Activated CD8-positive, alpha-beta memory T cell treated with anti-CD3 and anti-CD28 coated beads, Interleukin-2, amount 50 U/mL, for 48 hours (primary cell): ENCODE measurements at places on chromosomes 1 and 21.
A peak's percentile ranks its signal among the peaks of the same experiment; 100 is the strongest.

- no peak for DNase-seq
These were observed 436.6 kb upstream of the ADGRL2 start for GRCh38 chr1:81364088-81364487.

GRCh38 chr1:73500154-73500553 is 697.8 kb downstream of the LRRIQ3 start:
- DNase-seq = no peak

- no peak for DNase-seq
These were observed 6.4 kb downstream of the PTGFR start for GRCh38 chr1:78497201-78497600.

DNA sequence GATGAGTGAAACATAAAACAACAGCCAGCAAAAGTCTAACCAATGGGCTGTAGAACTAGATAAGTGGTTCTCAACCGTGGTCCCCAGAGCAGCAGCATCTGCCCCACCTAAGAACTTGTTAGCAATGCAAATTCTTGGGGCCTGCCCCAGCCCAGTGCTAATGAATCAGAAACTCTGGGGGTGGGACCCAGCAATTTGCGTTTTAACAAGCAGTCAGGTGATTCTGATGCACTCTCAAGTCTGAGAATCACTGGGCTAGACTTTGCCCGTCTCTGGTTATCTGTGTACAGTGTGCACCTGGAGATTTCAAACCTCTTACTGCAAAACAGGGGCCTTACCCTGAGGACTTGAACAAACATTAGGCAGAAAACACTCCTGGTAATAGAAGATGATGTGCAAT is 66.5 kb downstream of the PLXNA2 start:
- no peak for DNase-seq

DNA sequence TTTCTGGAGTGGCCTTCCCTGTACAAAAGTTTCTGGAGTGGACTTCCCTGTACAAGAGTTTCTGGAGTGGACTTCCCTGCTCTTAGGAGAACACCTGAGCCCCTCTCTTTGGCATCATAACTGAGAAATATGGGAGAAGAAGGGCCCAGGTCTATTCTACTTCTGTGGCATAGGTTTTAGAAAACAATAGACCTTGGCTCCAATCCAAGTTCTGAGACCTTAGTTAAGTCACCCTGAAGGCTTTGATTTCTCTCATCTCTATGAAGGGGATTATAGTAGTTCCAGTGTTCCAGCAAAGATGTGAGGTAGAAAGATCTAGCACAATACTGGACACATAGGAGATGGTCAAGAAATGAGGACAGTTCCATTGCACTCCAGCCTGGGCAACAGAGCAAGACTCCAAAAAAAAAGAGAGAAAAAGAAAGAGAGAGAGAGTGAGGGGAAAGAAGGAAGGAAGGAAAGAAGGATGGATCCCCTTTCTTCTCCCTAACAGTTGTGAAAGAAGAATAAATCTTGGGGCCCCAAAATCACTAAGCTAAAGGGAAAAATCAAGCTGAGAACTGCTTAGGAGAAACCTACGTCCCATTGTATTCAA is 13.3 kb upstream of the EIF4G3 start:
- DNase-seq = no peak

GRCh38 chr21:25898671-25899070 is 163.9 kb downstream of the GABPA start:
- DNase-seq = no peak

DNA sequence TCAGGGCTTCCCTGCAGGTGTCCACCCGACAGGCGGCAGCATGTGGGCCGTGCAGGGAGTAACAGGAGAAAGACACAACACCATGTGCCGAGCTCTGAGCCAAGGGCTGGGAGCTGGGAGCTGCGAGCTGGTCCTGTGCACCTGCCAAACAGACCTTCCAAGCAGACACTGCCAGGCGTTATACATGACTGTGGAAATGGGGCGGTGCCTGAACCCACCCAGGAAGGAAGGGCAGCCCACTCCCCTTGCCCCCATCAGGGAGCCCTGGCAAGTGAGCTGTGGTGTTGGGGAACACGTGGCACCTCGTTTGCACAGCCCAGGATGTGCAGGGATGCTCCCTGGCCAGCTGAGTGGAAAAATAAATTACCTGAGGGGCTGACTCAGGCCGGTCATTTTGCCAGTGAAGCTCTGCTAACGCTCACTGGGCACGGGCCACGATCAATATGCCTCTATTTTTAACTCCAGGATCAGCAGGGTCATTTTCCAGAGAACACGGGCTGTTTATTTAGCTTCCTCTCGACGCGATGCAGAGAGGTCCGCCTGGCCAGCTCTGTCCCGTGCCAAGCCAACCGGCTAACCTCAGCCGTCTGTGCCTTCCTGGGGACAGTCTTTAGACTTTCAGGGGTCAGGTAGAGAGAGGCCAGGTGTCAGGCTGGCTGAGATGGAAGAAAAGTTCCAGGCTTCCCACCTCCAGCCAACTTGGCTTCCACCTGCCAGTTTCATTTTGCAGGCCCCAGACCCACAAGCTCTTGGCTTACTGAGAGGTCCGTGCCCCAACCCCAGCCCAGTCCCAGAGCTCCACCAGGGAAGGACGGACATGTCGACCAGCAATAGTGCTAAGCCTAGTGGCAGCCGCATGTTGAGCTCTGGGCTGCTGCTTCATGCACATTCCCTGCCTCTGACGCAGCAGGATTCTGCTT is 196.7 kb upstream of the VAMP3 start:
- no peak for DNase-seq

- DNase-seq = no peak
These were observed 10.6 kb upstream of the TRIM33 start for GRCh38 chr1:114521396-114522263.

GRCh38 chr1:41665962-41666917 is 181.8 kb upstream of the EDN2 start:
- DNase-seq = no peak

DNA sequence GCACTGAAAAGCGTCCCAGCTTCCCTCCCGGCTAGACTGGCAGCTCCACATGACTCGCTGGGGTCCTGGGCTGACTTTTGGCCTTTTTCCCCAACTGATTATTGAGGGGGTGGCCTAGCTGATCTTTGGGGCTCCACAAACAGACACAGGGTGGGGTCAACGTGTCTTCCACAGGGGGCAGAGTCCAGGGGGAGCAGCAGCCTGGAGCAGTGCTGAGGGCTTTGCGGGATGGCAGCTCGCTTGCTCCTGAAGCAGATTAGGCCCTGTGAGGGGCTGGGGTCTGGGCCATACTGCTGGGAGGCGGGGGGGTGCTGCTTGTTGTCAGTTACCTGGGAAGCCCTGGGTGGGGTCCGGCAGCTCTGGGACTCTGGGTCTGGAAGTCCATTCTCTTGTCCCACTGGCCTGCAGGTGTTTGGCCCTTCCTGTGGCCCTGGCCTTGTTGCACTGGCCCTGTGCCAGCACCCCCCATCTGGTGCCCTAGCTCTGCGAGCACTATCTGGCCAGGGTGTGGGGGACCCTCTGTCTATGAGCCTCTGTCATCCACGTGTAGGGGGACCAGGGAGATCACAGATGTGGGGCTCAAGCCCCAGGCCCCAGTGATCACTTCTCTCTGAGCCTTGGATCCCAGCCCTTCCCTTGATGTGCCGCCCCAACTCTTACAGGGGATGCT is 12.3 kb upstream of the HES5 start:
- no peak for DNase-seq

DNA sequence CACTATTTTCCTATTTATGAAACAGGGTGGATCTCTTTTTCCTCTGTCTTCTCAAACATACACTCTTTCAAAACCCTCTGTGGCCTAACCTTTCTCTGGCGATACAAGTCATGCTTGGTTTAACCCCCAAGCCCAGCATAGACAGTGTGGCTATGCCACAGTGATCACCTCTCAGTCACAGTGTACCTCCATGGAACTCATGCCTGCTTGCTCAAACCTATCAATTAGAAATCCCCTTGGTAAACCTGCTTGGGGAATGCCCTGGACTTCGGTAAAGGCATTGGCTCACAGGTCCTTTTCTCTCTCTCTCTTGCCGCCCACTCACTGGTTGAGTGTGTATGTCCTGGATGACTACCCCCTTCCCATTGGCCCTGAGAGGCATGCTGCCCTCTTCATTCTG is 147.5 kb downstream of the CYYR1 start:
- DNase-seq = no peak

DNA sequence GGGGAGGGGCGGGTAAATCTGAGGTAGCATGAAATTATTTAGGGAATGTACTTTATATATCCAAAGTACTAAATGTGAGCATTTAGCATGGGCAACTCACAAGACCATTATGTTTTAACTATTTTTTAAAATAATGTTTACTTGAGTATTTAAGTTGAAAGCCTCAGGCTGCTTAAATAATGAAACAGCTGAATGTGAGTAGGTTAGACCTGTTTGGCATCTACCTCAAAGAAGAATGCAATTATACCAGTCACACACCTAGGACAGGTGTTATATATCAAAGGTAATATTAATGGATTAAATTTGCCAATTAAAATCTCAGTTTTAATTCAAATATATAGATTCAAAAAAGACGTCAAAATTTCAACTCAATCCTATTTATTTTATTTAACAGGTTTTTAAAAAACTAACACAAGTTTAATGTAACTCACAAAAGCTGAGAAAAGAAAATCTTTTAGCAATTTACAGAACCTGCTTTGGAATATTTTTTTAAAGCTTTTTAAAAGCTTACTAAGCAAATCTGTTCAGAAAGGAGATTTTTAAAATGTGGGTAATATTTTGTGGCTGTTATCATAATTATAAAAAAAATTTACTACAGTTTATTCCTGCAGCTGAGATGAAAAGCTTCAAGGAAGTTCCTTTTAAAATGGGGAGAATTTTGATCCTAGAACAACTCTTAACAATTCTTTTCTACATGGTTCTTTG is 104.6 kb upstream of the LBR start:
- DNase-seq = no peak

GRCh38 chr1:175433532-175434282 is 241.1 kb upstream of the KIAA0040 start:
- DNase-seq = no peak

GRCh38 chr1:182206626-182207239 is 145.2 kb upstream of the ZNF648 start:
- no peak for DNase-seq

- DNase-seq = no peak
These were observed 4.3 kb downstream of the LCK start for GRCh38 chr1:32255072-32256071.

GRCh38 chr1:154416471-154417337 is 11.6 kb downstream of the IL6R start:
- DNase-seq = no peak

- DNase-seq = no peak
These were observed 7.6 kb upstream of the HJV start for GRCh38 chr1:146029117-146029516.

- peak; percentile 53 for DNase-seq
These were observed 55.3 kb downstream of the NME7 start for GRCh38 chr1:169312084-169312954.

- no peak for DNase-seq
These were observed 72.3 kb upstream of the CSF3R start for GRCh38 chr1:36555041-36555440.

DNA sequence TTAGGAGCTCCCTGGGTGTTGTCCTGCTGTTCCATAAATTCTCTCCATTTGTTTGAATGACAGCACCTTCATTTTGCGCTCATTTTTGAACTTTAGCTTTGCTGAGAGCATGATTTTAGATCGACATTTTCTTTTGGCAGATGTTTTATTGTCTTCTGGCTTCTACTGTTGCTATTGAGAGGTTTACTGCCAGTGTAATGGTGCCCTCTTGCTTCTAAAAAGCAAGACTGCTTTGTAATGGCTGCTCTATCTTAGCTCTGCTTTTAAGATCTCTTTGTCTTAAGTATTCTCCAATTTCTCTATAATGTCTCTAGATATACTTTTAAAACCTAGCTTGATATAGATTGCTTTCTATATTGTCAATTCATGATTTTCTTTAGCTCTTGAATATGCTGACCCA is 27.8 kb downstream of the THEM4 start:
- DNase-seq = no peak

GRCh38 chr1:39943471-39944290 is 11.3 kb upstream of the MFSD2A start:
- DNase-seq = no peak

GRCh38 chr1:150615346-150616201 is 13.8 kb downstream of the ENSA start:
- no peak for DNase-seq

DNA sequence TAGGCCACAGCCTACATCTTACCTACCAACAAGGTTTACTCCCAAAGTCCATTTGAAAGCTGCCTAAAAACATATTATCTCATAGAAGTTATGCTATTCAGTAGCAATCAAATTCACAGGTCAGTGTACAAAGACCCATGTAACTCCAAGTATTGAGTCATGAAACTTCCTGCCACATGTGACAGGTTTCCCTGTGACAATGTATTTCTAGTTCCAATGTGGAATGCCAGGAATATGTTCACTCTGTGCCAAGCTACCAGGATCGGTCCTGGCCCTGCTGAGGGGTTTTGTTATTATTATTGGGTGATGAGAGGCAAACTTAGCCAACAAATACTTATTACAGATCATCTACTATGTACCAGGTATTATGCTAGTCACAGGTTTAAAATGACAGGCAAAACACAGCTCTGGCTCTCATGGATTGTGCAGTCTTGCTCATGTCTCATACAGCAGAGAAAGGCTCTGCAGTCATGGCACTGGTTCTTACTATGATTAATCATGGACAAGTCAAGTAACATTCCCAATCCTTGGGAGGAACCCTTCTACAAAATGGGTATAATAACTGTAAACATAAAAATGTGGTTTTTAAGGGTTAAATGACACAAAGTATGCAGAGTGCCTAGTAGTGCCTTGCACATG is 22.5 kb downstream of the DPH5 start:
- no peak for DNase-seq

- no peak for DNase-seq
These were observed 40.2 kb upstream of the SIPA1L2 start for GRCh38 chr1:232669981-232670747.

DNA sequence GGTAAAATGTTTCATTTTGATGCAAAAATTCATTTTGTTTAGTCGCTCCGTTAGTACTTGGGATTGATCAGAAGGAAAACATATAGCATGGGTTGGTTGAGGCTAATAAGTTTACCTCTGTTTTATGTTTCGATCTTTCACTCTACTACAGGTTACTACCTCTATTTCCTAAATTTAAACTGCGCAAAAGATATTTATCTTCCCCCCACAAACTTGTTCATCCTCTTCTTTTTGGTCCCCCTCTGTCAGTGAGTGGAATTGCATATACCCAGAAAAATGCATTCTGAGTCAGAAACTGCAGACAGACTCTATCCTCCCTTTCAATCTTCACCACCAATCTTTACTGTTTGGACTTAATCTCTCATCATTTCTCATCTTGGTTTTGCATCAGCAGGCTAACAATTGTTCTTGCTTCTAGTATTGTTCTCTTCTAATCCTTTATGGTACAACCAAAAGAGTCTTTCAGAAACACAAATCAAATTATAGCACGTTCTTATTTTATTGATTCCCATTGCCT is 316.0 kb upstream of the ADGRL4 start:
- no peak for DNase-seq

GRCh38 chr1:59693406-59693805 is 121.3 kb upstream of the HOOK1 start:
- DNase-seq = no peak

GRCh38 chr1:12447307-12447706 is 170.7 kb downstream of the DHRS3 start:
- no peak for DNase-seq
